ENCODE measurements at places on chromosomes 2 and 18.
A peak's percentile ranks its signal among the peaks of the same experiment; 100 is the strongest.

DNA sequence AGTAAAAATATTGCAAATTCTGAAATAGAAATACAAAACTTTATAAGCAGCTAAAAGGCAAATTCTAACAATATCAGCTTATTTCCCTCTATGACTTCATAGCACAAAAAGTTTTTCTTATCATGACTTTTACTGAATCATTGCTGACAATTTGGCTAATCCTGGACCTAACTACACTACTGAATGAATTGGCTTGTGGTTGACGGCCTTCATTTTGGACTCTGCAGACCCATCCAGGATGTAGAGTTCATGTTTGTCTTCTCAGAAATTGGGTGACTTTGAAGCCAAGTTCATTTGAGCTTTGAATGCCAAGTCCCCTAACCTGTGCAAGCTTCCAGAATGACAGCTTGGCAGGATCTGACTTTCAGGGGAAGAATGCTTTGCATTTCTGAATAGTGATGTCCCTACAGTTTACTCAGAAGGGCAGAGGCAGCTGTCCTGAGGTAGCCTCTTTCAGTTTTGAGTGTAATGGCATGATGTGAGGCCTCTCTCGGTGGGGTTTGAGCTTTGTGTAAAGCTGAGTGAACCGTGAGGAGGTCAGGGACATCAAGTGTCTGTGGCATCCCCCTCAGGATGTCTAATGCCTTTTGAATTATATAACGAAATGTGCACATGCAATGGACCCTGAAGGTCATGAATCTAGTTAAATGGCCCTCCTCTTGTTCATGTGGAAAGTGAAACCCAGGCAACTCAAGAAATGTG, 48.0 kb downstream of the EFEMP1 start:
- DNase-seq = no peak

GRCh38 chr2:218187296-218188015, 20.7 kb upstream of the CXCR1 start:
- DNase-seq = no peak

DNA sequence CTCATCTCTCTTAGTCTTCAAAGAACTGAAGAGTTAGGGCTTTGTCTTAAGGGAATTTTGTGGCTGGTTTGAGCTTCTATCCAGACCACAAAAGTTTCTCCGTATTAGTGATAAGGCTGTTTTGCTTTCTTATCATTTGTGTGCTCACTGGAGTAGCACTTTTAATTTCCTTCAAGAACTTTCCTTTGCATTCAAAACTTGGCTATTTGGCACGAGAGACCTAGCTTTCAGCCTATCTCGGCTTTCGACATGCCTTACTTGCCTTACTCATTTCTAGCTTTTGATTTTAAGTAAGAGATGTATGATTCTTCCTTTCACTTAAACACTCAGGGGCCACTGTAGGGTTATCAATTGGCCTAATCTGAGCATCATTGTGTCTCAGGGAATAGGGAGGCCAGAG, 29.9 kb downstream of the HDHD2 start:
- DNase-seq = no peak

DNA sequence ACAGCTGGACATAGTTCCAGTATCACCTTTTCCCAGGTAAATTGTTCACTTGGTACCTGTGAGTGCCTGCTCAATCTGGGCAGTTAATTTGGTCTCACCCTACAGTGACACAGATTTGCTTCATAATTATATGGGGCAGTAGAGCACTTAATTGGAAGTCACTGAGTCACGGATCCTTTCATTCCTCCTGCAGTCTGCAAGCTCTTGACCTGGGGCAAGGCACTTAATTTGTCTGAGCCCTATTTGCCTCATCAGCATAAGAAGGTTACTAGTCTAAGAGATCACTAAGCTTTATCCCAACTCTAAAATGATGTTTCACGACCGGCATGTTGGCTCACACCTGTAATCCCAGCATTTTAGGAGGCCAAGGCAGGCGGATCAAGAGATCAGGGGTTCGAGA, 8.9 kb downstream of the FBXO36 start:
- DNase-seq = no peak

DNA sequence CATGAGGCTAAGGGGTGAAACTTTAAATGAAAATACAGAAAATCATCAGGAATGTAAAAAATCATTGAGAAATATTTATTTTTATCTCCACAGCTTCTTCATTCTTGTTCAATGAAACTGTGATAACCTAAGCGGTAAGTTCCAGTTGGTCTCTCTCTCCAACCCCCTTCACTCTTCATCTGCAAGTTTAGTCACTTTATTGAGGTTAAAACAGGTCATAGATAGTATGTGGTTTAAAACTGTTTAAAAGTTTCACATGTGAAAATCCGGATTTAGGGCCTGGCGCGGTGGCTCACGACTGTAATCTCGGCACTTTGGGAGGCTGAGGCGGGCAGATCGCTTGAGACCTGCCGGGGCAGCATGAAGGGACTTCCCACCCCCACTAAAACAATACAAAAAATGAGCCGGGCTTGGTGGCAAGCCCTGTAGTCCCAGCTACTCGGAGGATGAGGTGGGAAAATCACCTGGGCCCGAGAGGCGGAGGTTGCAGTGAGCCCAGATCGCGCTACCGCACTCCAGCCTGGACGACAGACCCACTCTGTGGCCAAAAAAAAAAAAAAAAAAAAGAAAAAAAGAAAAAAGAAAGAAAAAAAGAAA, 1.6 kb upstream of the PHLPP1 start:
- no peak for DNase-seq

GRCh38 chr2:234251326-234252271, 201.1 kb downstream of the SPP2 start:
- DNase-seq = peak; percentile 89

- no peak for DNase-seq
Measured at GRCh38 chr2:144431392-144431783, 88.5 kb downstream of the ZEB2 start.

DNA sequence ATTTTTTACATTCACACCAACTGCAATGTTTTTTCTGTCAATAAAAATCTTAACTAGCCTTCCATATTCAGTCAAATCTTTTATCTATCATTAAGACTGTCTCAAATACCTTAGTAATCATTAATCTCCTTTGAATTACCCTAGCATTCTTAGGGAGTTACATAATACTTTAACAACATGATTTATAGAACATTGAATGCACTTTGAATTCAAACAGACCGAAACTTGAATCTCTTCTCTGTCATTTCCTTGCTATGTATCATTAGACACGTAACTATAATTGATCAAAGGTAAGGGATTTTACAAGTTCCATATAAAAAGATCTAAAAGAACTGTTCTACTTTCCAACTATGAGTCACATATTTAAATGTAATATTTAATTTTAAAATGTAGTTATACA, 330.9 kb downstream of the RIT2 start:
- no peak for DNase-seq

GRCh38 chr2:199464606-199465352, 7.0 kb upstream of the SATB2 start:
- no peak for DNase-seq

DNA sequence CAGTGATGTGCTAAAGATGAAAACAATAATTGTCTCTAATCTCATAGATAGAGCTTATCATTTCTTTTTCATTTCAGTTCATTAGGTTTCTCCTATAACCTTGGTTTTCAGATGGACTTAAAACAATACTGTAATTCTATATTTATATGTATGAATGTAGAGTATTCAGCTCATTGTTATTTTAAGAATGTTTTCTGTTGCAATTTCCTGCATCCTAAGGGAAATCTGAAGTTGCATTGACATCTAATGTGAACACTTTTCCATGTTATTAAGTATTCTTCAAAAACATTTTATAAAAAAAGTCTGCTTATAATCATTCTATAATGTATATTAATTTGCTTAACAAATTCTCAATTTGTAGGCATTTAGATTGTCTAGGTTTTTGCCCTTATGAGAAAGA, 288.9 kb downstream of the XIRP2 start:
- no peak for DNase-seq

GRCh38 chr2:111239107-111239506, 118.4 kb downstream of the BCL2L11 start:
- DNase-seq = no peak

DNA sequence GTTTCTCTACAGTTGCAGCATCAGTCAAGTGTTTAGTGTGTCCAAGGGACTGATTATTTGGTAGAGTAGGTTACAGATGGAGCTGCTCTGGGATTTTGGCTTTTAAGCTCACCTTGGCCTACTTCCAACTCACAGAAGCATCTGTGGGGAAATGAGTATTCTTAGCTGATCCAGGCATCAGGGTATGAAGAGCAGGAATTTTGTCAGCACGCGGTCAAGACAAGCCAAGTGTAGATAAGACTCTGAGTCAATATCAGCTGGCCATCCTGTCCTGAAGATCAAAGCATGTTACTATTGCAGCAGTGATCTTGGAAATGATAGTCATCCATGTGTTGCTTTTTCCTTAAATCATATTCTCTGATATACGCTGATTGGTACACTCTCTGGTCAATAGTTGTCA, 24.4 kb downstream of the SERPINB4 start:
- DNase-seq = no peak

GRCh38 chr2:117058366-117058765, 756.1 kb upstream of the DDX18 start:
- no peak for DNase-seq

DNA sequence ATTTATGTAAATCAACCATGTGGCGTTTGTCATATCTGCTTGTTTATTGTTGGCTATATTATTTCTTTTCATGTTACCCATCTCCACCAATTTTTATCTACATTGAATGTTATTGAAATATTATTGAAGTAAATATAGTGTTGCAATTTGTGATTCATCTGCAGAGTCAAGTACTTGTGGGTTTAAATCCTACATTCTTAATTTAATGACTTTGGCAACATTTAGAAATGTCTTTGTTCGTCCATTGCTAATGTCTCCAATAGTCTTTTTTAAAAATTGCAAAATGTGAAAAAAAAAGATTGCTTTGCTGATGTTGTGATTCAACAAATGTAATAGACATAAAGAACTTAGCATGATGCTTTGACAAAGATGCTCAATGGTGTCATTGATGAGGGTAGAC, 1572.8 kb upstream of the PIK3C3 start:
- DNase-seq = no peak

GRCh38 chr2:73292316-73292905, 937 bp downstream of the EGR4 start:
- no peak for DNase-seq

DNA sequence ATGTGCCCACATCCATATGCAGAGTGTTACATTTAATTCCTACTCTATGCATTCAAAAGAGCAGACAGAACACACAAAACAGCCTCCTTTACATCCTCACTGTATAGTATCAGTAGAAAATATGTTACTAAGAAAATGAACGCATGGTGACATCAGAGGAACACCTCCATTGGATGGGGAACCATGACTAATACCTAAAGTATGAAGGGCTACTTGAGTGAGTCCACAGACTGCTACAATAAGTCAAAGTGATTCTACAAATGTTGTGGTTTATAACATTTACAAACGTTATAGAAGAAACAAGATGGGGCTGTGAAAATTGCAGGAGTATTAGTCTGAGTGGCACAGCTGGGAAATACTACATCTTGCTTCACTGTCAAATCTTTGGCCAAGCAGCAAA, 1830.9 kb upstream of the PIK3C3 start:
- no peak for DNase-seq

DNA sequence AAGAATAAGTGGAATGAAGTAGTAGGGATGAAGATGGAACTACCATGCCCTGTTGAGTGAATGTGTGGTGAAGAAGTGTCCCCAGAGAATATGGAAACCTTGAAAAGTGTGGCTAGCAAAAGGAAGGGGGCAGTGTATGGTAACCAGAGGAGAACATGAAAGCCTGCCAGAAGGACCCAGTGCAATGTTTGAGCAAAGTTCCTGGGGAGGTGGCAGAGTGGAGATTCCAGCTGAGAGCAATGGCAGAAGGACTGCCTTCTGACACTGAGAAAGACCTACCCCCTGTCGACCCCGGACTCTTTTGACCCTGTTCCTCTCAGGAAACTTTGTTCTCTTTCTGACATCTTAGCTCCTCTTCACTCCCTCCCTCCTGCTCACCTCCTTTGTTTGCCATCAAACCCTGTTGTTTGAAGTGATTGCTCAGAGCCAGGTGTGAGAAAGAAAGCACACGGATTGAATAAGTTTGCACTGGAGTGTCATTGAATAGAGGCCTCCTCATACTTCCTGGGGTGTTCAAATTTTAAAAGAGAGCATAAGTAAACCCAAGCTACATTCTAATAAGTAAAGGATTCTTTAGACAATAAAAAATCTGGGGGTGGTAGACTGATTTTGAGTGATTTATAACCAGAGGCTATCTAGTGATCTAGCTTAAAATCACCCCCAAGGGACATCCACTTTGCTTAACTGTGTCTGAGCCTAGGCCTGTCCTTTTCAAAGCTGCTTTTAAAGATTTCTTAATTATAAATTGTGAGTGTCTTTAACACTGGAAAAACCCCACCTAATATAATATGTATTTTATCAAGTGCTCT, 57.1 kb downstream of the TRIB2 start:
- DNase-seq = no peak

- no peak for DNase-seq
Measured at GRCh38 chr2:240461471-240462072, 26.1 kb downstream of the GPC1 start.

DNA sequence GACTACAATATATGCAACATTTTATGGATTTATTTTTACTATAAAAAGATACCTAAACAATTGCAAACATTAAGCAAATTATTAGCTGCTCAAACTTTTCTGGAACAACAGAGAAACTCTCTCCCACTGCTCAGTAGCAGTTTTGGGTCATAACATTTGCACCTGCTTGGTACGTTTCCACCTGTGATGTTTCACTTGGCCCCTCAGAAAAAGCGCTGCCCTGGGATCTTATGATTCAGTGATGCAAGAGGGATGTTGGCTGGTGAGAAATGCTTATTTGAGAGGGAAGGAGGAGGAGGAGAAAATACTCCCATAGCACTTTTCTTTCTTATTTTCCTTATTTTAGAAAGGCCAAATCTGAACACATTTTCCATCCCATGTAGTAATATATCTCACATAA, 9.2 kb downstream of the IRS1 start:
- no peak for DNase-seq

GRCh38 chr18:2898186-2898640, 51.4 kb downstream of the EMILIN2 start:
- no peak for DNase-seq

- DNase-seq = no peak
Measured at GRCh38 chr2:111945444-111946293, 47.3 kb downstream of the MERTK start.

DNA sequence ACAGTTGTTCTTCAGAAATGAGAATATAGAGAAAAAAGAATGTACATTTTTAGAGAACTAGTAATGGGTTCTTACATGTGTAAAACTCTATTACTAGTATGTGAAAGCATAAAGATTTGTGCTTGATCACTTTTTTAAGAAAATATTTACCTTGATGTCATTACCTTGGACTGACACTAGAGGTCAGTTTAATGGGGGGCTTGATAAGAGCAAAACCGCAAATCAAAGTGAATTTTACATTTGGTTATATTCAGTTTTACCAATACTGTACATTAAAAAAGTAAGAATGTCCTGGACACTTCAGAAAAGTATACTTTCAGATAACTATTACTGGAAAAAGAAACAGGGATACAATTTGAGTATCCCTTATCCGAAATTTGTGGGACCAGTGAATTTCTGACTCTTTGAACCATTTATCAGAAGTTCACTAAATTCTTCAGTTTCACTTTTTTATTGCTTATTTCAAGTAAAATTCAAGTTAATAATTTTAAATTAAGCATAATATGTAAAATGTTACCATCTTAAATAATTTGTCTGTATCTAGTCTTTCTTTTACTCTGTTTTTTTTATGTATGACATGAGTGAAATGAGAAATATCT, 1149.5 kb downstream of the DSC3 start:
- DNase-seq = no peak

GRCh38 chr2:208360259-208361076, 46.1 kb upstream of the PTH2R start:
- DNase-seq = no peak

GRCh38 chr18:59379772-59380522, 20.9 kb upstream of the LMAN1 start:
- peak; percentile 35 for DNase-seq
